ENCODE measurements at places on chromosomes 2 and 18.

DNA sequence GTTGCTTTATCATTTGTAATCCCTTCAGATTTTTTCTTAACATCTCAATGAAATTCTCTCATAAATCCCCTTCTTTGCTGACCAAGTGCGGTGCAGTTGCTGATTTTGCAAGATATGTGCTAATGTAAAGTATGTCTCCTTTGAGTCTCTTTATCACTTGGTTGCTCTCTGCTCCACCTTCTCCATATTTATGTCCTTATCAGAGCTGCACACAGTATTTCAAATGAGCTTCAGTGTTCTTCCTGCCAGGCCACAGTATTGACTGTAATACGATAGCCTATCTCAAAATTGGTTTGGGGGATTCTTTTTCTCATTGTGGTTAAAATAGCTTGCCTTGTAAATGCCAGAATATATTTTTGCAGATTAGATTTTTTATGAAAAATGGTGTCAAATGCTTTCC, 32.2 kb downstream of the MAIP1 start:
- no peak for DNase-seq

GRCh38 chr2:122929347-122929746, 1095.7 kb upstream of the CNTNAP5 start:
- no peak for DNase-seq

- no peak for DNase-seq
These were observed 19.9 kb upstream of the FAM98A start for GRCh38 chr2:33619028-33619427.

GRCh38 chr18:21433436-21433835, 167.1 kb downstream of the ESCO1 start:
- no peak for DNase-seq

GRCh38 chr2:72147303-72147971, at the start of gene CYP26B1:
TSS of gene CYP26B1 (minus strand) at chr2:72147862. CDS start at chr2:72147834, 28 bp downstream.
- no peak for DNase-seq

DNA sequence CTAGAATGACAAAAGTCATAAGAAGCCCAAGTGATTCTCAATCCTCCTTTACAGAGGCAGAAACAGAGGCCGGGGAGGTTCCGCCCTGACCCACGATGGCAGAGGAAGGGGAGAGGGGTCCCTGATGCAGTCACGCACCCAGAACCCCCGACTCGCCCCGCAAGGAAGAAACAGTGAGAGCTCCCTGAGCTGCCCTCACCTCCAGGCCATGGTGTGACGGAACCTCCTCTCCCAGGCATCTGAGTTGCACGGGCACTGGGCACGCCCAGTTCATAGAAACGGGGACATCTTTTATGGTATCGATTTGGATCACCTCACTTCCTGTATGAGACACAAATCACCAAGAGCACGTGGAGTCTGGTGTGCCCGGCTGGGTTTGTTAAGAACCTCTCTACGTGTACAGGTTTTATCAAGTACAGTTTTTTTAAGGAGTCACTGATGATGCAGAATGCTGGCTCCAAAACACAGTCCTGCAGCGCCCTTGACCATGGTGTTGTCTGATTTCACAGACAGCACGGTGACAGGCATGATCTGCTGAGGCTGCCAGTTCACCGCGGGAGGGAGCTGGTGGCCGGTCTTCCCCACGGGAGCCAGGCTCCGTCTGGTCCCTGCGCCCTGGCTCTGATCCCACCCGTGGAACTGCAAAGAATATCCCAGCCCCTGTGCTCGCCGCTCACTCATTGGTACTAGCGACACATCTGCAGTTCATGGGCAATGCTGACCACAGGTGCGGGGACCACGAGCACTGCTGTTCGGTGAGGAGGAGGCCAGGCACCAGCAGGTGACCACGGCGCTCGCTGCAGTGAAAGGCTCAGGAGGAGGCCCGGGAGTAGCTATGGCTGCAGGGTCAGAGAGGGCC, 35.6 kb downstream of the PXDN start:
- no peak for DNase-seq

DNA sequence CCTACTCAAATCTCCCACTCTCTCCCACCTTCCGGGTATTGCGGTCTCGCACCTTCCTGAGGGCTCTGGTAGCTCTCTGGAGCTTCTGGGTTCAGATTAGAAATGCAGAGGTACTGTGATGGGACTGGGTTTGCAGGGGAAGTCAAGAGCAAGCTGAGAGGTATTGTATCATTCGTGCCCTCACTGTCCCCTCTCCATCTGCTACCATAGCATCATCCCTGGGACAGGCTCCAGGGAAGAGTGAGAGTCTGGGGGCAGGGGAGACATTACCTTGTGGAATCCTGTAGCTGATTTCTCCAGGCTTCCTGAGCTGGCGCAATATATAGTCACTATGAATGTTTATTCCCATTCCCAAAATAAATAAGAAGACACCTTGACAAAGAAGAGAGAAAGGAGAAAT, 49.6 kb downstream of the SRD5A2 start:
- DNase-seq, result no peak

GRCh38 chr2:14569294-14569693, 63.2 kb upstream of the LRATD1 start:
- no peak for DNase-seq

GRCh38 chr2:136108463-136108862, 9.5 kb downstream of the CXCR4 start:
- DNase-seq, result no peak

DNA sequence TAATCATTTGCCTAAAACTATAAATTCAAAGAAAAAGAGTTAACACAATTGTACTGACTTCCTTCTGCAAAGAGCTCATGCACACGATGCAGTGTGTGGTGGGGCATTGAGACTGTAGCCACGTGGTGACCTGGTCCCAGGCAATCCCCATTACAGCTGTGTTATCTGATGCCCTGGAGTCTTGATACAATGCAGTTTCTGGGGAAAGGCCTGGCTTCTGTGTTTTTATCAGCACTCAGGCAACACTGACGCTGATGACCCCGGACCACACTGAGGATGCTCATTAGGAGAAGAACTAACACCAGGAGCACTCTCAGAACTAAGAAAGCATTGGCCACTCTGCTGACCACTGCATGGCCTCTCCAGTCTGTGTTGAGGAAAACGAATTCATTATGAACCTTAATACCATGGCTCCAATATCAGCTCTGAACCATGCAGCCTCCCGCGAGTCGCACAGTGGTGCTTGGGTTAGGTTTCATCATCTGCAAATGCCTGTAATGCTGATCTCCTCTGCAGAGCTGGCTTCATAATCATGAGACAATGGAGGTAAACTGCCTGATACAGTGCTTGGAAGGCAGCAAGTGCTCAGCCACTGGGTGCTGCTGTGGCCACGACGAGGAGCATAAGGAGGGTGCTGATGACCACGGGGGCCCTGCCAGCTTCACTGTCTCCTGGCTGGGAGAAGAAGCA, 218.5 kb downstream of the MYT1L start:
- peak; percentile 20 for DNase-seq

DNA sequence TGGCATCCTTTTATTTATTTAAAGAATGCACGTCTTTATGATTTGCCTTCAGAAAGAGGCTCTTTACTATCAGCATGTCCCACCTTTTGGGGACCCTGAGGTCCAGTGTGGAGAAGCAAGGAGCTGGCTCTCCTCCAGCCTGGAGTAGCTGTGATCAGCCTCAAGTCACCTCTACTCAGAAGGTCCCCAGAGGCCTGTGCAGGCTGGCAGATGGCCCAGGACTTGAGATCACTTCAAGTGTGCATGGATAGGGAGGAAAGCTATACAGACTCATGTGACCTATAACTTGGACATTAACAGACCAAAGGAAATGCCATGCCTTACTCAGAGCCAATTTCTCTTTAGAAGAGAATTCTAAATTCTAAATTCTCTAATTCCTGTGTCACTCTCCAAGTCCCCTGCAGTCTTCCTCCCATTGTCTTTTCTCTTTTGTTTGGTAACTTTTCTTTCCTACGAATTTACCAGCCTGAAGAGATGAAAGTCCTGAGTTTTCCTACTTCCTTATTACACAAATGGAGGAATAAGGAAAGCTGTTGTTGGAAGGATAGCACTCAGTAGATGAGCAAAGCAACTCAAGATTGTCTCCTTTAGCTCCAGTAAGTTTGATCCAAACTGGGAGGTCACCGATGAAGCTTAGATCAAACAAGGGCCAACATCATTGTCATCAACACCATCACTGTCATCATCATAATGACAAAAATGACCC, 163.9 kb downstream of the GFPT1 start:
- DNase-seq, result peak; percentile 61

DNA sequence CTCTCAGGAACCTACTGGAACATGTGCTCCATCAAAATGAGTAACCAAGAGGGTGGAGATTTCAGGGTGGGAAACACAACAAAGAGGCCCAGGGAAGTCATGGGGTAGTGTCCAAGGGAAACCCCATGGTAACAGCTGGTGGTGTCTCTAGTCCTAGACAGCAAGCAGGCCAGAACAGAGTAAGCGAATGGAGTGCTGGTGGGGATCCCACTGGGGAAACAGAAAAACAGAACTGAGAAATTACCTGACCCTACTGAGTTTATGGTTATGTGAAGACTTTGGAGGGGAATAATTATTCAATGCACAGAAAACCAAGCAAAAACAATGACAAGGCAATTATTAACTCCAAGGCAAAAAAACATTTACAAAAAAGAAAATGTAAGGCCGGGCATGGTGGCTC, 16.9 kb downstream of the ERCC3 start:
- DNase-seq, result no peak

DNA sequence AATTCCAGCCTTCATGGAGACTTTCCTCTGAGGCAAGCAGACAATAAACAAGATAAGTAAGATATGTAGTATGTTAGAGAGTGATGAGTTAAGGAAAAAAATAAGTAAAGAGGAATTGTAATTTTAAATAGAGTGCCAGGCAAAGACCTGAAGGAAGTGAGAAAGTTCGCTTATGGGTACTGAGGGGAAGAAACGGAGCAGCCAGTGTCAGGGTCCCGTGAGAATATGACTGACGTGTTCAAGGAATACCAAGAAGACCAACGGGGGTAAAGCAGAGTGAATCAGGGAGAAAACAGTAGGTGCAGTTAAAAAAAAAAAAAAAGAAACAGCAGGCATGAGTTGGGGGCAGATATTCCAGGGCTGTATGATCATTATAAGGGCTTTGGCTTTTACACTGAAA, 45.1 kb downstream of the ARHGEF33 start:
- no peak for DNase-seq

GRCh38 chr2:191249156-191249813, 4.1 kb downstream of the MYO1B start:
- DNase-seq, result no peak

GRCh38 chr2:144529841-144530240, 9.9 kb upstream of the ZEB2 start:
- DNase-seq, result no peak

DNA sequence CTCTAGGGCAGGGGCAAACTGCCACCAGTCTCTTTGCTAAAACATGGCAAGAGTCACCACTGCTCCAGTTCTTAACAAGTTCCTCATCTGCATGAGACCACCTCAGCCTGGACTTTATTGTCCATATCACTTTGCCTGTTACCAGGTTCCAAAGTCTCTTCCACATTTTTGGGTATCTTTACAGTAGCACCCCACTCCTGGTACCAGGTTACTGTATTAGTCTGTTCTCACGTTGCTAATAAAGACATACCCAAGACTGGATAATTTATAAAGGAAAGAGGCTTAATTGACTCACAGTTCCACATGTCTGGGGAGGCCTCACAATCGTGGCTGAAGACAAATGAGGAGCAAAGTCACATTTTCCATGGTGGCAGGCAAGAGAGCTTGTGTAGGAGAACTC, 5.5 kb upstream of the DPP4 start:
- no peak for DNase-seq

DNA sequence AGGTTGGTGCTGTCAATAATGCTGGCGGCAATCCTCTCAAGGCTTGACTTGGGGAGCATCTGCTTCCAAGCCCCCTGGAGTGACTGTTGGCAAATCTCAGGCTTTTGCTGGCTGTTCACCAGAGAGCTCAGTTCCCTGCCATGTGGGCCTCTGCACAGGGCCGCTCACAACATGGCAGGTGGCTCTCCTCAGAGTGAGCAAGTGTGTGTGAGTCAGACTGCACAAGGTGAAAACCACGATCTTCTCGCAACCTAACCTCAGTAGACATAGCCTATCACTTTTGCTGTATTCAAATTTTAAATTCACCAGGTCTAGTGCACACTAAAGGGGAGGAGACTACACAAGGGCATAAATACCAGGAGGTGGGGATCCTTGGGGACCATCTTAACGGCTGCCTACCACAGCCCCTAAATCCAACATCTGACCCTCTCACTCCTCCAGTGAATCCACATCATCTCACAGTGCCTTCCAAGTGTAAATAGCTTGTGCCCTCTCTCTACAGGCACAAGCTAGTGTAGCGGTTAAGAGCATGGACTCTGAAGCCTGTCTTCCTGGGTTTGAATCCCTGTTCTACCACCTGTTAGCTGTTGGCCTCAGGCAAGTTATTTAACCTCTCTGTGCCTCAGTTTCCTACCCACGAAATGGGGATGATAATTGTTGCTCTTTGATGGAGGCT, 187.7 kb upstream of the CXCR4 start:
- peak; percentile 24 for DNase-seq

- DNase-seq, result no peak
These were observed 473.0 kb upstream of the TNP1 start for GRCh38 chr2:217332866-217333265.

GRCh38 chr18:35949903-35950627, 22.4 kb upstream of the RMP24 start:
- DNase-seq, result peak; percentile 82

DNA sequence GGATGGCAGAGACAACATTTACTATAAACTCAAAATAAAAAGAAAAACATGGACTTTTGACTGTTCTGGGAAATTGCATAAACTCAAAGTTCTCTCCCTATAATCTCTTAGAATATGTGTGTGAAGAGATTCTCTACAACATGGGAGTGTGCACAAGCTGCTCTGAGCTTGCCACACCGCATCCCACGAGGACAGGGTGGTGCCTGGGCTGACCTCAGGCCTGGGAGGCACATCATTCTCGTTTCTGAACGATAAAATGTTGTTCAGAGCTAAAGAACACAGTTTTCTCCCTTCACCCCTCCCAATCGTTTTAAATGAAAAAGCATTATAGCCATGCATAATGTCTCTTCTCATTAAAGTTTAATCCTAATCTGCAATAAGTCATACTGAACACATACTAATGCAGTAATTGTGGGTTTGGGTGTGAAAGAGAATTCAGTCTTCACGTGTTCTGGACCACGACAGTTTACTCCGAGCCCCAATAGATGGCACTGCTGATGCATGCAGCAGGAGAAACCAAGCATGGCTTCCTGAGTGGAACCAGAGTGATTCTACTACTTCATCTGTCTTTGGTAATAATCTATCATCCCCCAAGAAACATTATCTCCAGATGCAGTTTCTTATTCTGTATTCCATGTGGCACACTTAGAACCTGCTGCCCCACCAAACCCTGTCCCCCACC, 46.9 kb upstream of the LAMA1 start:
- peak; percentile 38 for DNase-seq

DNA sequence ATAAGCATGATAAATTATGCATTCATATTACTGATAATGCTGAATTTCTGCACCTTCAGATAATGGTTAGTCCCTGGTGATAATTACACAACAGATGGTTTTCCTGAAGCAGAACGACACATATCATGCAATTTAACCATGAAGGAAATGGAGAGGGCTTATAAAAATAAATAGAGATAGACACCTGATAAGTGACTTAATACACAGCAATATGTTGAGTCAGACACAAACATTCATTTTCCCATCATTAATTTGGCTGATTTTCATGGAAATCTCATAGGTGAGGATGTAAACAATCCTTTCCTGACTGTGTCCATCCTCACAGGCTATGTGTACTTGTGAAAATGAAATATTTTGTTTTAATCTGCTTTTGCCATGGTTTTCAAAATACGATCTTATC, 36.9 kb upstream of the DSEL start:
- no peak for DNase-seq

Data from NCI-H82 (cell line).